ENCODE measurements at places on chromosomes 13 and 19.

- no peak for DNase-seq
Measured at GRCh38 chr13:101267656-101268055, 148.7 kb downstream of the NALCN start.

GRCh38 chr13:113485545-113485944 is 5.0 kb downstream of the DCUN1D2 start:
- DNase-seq, result no peak

DNA sequence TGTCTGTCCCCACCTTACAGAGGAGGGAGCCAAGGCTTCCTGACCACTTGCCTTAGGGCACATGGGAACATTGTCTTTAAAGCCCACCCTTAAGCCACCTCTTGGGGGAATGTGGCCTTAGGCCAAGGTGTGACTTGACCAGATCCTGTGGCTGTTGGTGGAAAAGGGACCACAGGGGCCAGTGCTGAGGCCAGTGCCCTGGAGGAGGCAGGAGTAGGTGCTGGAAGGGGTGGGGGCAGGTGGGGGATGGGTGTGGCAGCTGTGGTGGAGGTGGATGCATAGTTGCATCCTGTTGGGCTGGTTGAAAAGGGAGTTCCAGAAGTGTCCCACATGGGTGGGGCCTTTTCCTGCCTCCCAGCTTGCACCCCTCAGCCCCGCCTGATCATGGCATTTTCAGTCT is 44.8 kb downstream of the DNM2 start:
- DNase-seq, result no peak

DNA sequence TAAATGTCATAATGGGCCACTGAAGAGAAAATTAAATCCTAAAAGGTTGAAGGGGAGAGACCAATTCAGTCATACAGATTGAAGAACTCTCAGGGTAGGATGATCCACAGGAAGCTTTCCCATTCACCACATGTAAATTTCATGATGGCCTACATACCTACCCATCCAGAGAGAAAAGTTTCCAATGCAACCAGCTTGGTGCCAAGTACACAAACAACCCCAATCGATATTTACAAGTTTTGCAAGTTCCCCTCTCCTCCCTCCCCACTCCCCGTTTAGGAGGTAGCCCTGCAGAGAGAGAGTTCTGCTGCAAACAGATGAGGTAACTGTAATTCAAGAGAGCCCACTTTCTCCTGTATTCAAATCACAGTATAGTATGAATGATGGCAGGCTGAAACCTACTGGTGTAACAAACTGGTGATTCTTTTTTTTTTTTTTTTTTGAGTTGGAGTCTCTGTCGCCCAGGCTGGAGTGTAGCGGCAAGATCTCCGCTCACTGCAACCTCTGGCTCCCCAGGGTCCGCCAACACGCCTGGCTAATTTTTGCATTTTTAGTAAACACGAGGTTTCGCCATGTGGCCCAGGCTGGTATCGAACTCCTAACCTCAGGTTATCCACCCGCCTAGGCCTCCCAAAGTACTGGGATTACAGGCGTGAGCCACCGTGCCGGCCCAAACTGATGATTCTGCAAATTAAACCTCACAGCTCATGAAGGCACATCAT is 14.4 kb downstream of the FOXO1 start:
- DNase-seq, result no peak

DNA sequence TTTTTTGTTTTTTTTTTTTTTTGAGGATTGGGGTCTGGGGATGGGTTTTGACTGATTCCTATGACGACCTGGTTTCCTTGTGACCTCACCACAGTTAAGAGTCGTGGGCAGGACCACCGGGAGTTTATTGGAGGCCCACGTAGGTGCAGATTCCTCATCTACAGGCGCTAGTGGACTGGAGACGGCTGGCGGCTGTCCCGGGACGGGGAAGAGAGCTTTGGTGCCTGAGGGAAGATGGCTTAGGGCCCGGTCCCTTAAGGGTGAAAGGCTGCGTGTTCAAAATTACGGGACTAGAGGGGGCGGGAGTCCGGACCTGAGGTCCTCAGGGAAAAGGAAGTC is 682 bp upstream of the TEAD2 start:
- no peak for DNase-seq

GRCh38 chr13:74306496-74306895 is 172.3 kb upstream of the KLF12 start:
- DNase-seq, result no peak

- DNase-seq, result no peak
Measured at GRCh38 chr19:5927441-5927821, 13.4 kb downstream of the CAPS start.

- no peak for DNase-seq
Measured at GRCh38 chr13:28340272-28340793, 154.6 kb downstream of the FLT1 start.

DNA sequence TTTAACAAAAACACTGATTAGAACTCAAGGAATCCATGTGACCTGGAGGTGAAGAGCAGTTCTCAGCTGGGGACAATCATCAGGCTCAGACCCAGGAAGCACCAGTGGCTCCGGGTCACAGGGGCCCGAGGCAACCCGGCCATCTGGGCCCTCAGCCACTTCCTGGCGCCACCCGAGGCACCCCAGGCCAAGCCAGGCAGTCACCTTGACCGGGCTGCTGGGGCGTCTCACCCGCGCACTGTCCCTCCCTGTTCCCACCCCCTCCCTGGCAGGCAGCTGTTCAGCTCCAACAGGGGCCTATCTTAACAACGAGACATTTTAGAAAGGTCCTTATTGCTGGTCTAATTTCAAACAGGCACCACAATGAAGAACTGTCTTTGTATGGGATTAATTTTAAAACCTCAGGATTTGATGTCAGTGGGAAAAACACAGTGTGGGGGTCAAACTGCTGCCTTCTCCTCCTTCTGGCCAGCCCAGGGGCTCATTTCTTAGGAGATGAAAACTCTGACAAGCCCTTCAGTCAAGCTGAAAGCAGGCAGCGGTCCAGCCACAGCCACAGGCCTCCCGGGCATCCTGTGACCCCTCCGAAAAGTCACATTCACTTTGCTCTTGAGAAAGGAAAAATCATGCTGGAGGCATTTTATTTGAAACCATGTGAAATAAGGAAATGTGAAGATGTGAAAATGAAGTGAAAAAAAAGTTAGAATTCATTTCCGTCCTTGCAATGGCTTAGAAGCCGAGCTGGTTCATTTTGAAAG is 83.3 kb downstream of the KCTD15 start:
- DNase-seq, result no peak

GRCh38 chr19:51607920-51608562 is 22.2 kb downstream of the SIGLEC5 start:
- DNase-seq, result peak; percentile 87

- no peak for DNase-seq
Measured at GRCh38 chr13:74015137-74015536, 119.1 kb downstream of the KLF12 start.

DNA sequence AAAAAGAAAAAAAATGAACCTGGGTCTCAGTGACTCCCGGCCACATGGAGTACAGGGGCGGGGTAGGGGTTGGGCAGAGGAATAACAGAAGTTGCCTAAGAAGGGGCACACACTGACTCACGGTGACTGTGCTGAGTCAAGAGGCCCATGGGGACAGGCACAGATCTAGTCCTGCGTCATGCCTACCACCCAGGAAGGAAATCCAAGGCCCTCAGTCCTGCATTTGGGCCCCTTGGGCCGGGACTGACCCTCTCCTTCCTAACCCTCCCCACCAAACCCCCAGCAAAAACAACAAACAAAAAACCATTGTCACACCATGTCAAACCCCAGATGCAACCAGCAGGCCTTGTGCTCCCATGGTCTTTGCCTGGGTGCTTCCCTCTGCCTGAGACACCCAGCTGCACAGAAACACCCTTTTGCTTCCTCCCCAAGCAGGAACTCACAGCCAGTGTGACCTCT is 9.6 kb upstream of the NOTCH3 start:
- DNase-seq, result peak; percentile 50

DNA sequence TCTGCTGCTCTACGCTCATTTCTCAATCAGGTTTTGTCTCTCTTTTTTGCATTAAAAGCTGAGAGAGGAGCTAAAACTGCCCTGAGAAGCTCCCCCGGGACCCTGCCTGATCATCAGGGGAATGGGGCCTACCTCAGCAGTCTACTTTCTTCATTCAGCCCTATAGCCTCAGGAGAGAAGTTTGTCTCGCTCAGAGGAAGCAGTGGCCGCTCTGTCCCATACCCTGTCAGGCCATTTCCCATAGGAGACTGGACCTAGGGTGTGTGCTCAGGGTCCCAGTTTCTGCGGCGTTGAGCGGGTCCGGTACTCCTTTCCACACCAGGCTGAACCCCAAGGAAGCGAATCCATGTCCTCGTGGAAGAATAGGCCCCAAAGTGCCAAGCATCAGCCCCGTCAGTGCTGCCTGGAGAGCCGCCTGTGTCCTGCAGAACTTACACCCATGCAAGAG is 21.7 kb downstream of the UBE2L5 start:
- no peak for DNase-seq

DNA sequence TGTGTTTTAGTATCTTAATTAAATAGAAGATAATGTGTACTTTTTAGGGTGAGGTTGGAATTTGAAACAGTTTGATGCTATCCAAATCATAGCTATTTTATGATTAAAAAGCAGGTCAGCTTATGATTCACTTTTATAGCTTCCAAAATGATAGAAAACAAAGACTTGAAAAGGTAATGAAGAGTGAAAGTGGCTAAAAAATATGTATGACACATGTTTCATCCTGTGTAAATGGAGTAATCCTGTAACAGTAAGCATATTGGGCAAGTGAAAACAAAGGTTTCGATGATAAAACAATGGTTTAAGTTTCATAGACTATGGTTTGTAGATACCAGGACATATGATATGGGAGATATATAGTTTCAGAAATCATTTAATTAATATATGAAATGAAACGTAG is 456.2 kb downstream of the PCDH20 start:
- no peak for DNase-seq

DNA sequence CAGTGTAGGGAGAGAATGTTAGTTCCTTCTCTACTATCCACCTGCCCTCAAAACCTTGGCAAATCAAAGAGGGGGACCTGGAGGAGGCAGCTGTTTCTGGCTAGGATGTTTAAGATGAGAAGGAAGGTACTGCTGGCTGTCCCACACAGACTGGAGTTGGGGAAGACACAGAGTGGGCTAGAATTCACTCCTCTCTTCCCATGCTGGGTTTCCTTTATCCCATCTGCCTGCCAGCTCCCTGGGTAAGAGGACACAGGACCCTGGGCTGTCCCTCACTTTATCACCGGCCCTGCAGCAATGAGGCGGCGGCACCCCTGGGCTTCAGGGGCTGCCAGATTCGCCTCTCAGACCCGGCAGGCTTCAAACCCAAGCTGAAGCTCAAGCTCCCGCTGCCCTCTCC is 69.5 kb downstream of the KLF2 start:
- DNase-seq, result no peak

DNA sequence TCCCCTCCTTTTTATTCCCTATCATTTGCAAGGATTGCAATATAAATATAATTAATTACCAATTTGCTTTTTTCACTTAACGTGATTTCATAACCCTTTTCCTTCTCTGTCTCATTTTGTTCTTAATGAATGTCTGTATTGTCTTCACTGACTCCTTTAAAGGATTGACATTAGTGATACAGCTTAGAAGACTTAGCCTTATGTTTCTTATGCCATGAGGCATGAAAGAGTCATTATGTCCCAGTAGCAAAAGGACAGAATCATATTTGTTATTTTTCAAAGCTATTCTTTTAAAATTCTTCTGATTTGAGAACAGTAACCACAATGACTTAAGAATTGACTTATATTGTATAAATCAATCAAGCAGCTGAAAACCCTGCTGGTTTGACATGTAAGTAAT is 26.2 kb downstream of the SLC10A2 start:
- DNase-seq, result no peak

DNA sequence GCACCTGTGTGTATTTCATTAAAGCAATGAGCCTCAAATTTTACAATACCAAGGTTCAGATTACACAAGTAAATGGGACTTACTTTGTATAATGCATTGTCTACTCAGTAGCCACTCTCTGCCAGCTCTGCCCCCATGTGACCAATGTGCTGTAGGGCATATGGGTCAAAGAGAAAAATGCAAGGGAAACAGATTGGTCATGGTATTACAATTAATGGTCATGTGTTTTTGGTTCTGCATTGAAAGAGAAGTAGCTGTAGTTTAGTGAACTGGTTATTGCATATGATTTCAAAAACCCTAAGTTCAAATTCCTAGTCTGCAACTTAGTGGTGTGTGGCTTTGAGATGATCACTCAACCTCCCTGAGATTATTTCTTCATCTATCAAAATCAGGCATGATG is 545.4 kb downstream of the SUCLA2 start:
- DNase-seq, result no peak

DNA sequence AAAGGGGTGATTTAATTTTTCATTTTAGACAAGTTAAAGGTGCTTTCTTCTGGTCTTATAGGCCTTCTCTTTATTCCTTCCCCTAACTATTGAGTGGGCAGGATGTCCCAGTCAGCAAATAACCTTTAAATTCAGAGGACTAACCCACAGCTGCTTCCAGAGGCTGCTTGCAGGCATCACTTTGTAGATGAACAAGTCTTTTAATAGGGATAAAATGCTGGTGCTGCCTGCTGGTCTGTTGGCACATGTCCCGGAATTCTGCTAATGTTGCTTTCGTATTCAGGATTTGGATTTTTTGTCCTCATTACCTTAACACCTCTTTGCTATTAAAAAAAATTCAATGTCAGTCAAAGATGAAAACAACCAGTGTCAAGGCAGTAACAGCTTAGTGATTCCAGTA is 132.7 kb upstream of the KL start:
- DNase-seq, result no peak

DNA sequence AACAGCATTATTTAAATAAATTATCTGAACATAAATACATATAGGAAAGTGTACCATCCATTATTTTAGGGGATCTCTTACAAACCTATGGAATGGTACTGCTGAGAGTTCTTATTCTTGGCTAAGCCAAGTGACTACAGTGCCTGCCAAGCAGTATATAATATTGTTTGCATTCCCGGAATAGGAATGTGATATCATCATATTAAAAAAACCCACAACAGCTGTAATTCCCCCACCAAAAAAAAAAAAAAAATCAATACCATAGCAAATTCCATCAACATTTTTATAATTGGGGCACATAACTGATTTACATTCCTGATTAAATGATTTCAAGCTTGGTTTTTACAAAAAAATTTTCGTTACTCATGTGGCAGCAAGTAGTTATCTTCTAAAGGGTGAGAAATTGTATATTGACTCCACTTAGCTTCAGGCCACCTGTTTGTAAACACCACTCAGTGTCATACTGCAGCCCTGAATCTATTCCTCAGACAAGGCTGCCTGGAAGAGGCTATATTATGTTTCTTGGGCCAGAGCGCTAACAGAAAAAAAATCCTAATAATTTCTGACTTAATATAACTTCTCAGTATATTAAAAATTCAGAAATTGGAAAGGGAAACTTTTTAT is 278.1 kb downstream of the DNAJC15 start:
- no peak for DNase-seq

- DNase-seq, result no peak
Measured at GRCh38 chr19:33054623-33055022, 10.1 kb downstream of the RHPN2 start.

Data from hematopoietic multipotent progenitor cell treated with erythropoietin and hydrocortisone succinate and interleukin-3 and kit ligand, for 8 days (in vitro differentiated cells).